ENCODE measurements at places on chromosomes 3 and 15.

- H3K27me3 ChIP-seq: no peaks in the 10 kb centered on the region
- no peaks in the 10 kb centered on the region for H3K4me1 ChIP-seq
- no peak overlapping the region for H3K4me3 ChIP-seq
- H3K36me3 ChIP-seq: no peaks in the 10 kb centered on the region
- H3K27ac ChIP-seq: no peak overlapping the region
Measured at GRCh38 chr3:190193210-190193609, 72.5 kb upstream of the P3H2 start.

DNA sequence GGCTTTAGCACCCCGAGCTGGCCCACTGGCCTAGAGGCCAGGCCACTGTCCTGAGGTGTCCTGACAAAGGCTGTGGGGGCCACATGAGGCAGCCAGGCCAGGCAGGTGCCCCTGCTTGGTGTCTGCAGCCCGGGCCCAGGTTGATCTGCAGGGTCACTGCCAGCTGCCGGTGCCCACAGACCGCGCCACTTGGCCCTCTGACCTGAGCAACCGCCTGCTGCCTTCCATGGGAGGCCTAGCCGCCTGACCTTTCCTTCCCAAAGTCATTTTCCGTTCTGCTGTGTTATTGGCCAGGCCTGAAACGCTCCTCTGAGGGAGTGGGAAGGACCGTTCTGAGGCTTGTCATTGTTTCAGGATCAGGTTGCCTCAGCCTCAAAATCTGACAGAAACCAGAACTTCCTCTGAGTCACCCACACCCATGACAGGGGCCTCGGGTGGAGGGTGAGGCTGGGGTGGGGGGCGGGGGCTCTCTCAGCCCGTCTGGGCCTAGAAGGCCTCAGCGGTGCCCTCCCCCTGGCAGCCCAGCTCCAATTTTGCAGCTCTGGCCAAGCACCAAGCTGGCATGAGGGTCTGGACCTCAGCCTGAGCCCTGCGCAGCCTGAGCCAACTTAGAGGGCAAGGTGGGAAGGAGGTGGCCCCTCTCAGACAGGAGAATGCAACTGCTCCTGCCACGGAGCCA lies 140.7 kb upstream of the MEF2A start:
- no peaks in the 10 kb centered on the region for H3K36me3 ChIP-seq
- no peak overlapping the region for H3K4me3 ChIP-seq
- no peaks in the 10 kb centered on the region for H3K27me3 ChIP-seq
- H3K4me1 ChIP-seq: no peaks in the 10 kb centered on the region
- DNase-seq: no peak

DNA sequence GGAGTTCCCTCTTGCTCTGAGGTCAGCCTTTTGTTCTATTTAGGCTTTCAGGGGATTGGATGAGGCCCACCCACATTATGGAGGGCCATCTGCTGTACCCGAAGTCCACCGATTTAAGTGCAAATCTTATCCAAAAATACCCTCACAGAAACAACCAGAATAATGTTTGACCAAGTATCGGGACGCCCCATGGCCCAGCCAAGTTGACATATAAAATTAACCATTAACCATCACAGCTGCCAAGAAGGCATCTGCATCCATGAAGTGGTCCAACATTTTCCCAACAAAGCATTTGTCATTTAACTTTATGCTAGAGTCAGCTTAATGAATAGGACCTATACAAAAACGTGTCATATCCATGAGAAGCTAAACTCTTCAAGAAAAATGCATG lies 46.2 kb upstream of the TBC1D23 start:
- H3K27ac ChIP-seq: no peak overlapping the region
- no peaks in the 10 kb centered on the region for H3K27me3 ChIP-seq
- DNase-seq: no peak
- no peak overlapping the region for H3K4me3 ChIP-seq

- H3K27me3 ChIP-seq: no peaks in the 10 kb centered on the region
- H3K4me1 ChIP-seq: no peaks in the 10 kb centered on the region
- H3K36me3 ChIP-seq: no peaks in the 10 kb centered on the region
- DNase-seq: no peak
- H3K4me3 ChIP-seq: no peak overlapping the region
Measured at GRCh38 chr3:53083521-53083920, 37.6 kb upstream of the SFMBT1 start.

GRCh38 chr3:16875876-16876550 lies 8.7 kb upstream of the PLCL2 start:
- H3K27me3 ChIP-seq: no peaks in the 10 kb centered on the region
- H3K36me3 ChIP-seq: no peaks in the 10 kb centered on the region
- no peak for DNase-seq
- H3K4me3 ChIP-seq: no peak overlapping the region
- H3K27ac ChIP-seq: no peak overlapping the region

GRCh38 chr15:55977231-55977630 lies 16.2 kb downstream of the NEDD4 start:
- H3K4me1 ChIP-seq: no peaks in the 10 kb centered on the region
- H3K4me3 ChIP-seq: no peak overlapping the region
- H3K27me3 ChIP-seq: no peaks in the 10 kb centered on the region
- H3K36me3 ChIP-seq: no peaks in the 10 kb centered on the region
- no peak overlapping the region for H3K27ac ChIP-seq

DNA sequence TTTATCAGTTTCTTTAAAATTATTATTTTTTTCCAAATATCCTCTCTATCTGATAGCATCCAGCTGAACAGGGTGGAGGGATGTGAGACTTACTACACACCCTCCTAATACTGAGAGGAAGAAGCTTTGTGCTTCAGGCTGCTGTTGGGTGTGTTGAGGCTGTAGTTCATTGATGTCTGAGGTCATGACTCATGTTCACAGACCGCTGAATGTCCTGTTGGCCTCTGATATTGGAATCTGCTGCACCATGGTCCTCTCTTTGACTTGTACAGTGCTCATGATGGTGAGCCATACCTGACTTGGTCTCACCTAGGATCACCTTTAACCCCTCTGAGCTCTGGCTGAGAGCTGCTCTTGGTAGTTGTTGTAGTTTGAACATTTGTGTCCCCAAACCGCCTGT lies 302.9 kb downstream of the SATB1 start:
- no peak overlapping the region for H3K4me3 ChIP-seq
- no peak overlapping the region for H3K27ac ChIP-seq
- H3K36me3 ChIP-seq: no peaks in the 10 kb centered on the region
- no peaks in the 10 kb centered on the region for H3K4me1 ChIP-seq
- DNase-seq: no peak
